IMR-90 (cell line): ENCODE measurements at places on chromosomes 16 and 17. TPM values are rescaled to one million over a fixed set of nuclear protein-coding genes. Genes with fewer than 3 reads are reported as not detected.

PMFBP1 gene
- total RNA-seq = under 0.01 TPM in 1 of 2 replicates, not detected in the other

DNA sequence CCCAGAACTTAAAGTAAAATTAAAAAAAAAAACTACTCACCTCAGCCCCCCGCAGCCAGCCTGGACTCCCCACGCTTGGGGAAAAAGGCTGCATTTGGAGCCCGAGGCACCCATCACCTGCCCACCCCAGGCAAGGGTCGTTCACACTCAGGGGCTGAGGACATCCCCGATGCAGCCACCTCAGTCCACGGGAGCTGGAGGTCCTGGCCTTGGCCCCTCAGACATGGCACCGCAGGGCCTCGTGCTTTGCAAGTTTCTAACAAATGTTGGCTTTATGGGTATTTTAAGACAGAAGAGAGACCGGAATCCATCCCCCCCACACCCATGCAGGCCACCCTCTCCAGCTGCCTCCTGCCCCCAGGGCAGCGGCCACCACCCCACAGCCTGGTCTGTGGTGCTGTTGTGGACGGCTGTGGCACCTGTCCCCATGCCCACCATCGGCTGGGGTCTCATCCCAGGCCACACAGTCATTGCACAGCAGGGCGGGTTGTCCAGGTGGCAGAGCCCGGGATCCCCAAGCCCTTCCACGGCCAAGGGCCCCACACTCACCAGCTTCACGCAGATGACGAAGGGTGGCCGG is 116.4 kb upstream of the ZNF750 start:
- no peak for DNase-seq

GRCh38 chr17:50794361-50794760 is 27.0 kb upstream of the ANKRD40CL start:
- DNase-seq = no peak

- DNase-seq = no peak
Measured at GRCh38 chr16:79101491-79101890, 499.0 kb downstream of the MAF start.

GRCh38 chr17:77474292-77474988 is 333.7 kb downstream of the SEC14L1 start:
- DNase-seq = peak; percentile 41

GRCh38 chr17:17568772-17569195 is 22.7 kb downstream of the PEMT start:
- peak; percentile 36 for DNase-seq

FAM171A2 gene
- 3.1 and 3.2 TPM in 2 replicates for total RNA-seq

PERCC1 gene
- total RNA-seq = not detected in 2 replicates

MYH3 gene
- total RNA-seq = 0.28 and 0.54 TPM in 2 replicates
